ENCODE measurements at places on chromosomes 16 and 17. TPM values are rescaled to one million over a fixed set of nuclear protein-coding genes. Genes with fewer than 3 reads are reported as not detected.

Gene TSPAN10
- total RNA-seq, result 39.1 TPM

Gene CIITA
- 3.8 TPM for total RNA-seq

Gene KRT37
- total RNA-seq, result not detected

Gene CASKIN1
- 7.3 TPM for total RNA-seq

Data from camera-type eye (tissue), 1 donor.